ENCODE measurements at places on chromosomes 12 and 14. TPM values are rescaled to one million over a fixed set of nuclear protein-coding genes. Genes with fewer than 3 reads are reported as not detected.

GRCh38 chr12:2183556-2184541 lies 131.1 kb downstream of the CACNA1C start:
- no peak for DNase-seq

GRCh38 chr12:19095756-19096480 lies 33.6 kb upstream of the PLEKHA5 start:
- no peak for DNase-seq

- no peak for DNase-seq
Measured at GRCh38 chr12:25518512-25518911, 34.6 kb downstream of the LMNTD1 start.

GRCh38 chr12:19369691-19370148 lies 69.6 kb upstream of the AEBP2 start:
- no peak for DNase-seq

DNA sequence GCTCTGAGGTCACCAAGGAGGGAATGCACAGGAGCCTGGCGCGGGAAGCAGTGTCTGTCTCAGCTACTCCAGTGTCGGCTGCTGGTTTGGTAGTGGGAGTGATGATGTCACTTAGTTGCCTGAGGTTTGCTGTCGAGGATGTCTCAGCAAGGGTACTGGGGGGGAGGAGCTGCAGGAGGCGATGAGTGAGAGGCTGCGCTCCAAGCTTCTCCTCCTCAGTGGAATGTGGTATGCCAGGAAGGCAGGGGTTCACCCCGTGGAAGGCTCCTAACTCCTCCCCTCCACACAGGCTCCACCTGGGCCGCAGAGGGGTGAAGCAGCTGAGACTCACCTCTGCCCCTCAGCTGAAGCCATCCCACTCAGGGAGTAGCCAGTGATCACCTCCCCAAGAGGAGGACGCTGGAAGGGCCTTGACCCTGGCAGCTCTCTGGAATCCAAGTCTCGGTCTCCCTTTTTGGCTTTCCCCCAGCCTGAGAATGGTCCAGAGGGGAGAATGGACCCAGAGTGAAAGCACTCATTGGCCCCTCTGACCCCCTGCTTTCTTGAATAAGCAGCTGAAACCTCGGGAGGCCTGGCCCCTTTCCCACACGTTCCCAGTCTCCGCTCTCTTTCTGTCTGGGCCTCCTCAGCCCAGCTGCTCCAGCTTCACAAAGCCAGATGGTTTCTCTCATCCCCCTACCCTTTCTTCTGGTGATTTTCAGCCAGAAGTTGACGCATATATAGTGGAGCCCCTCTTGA lies 178.9 kb upstream of the FKBP4 start:
- DNase-seq: no peak

GRCh38 chr12:125888921-125889320 lies 823.7 kb downstream of the AACS start:
- no peak for DNase-seq

DNA sequence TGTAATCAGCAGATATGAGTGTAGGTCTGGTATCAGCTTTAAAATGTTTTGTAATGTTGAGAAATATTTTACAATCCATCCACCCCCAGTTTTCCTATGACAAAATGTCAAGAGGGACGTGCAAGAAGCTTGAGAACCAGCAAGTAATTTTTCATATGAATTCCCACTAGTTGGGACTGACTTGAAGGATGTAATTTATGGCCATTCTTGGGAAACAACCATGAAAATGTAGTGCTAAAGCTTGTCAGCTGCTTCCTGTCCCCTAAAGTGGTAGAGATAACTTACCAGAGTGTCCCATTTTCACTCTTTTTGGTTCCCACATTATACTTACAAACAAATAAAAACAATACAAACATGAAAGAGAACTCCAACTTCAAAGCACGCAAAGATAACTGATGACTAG lies 63.9 kb downstream of the RERG start:
- no peak for DNase-seq

DNA sequence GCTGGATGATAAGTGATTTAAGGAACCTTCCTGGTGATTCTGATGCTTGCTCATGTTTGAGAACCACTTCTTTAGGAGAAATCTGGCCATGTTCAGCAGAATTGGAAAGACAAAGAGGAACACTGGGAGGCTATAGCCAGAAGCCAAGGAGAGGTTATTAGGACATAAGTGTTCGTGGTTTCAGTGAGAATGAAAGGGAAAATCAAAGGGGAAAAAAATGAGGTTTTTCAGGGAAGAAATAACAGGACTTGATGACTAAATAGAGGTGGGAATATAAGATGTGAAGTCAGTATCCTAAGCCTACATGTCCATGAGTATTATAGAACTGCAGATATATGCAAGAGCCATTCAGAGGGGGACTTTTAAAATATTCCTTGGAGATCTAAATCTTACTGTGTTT lies 95.6 kb downstream of the DAAM1 start:
- no peak for DNase-seq

DNA sequence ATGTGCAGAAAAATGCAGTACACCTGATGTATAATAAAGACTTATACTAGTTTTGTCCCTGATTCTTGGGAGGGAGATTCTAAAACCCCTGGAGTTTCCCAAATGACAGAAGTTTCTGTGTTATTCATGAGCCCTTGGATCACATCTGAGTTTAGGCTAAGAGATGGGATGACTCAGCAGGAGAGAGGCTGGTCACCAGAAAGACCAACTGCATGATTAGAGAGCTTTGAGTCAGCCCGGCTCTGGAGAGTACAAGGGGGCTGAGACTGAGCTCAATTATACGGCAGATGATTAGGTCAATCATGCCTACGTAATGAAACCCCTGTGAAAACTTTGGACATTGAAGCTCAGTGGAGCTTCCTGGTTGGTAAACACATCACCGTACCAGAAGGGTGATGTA lies 174.2 kb downstream of the SSPN start:
- no peak for DNase-seq

GRCh38 chr12:46534327-46534840 lies 161.8 kb upstream of the SLC38A2 start:
- DNase-seq: no peak

GRCh38 chr12:3161861-3162260 lies 84.7 kb downstream of the TSPAN9 start:
- DNase-seq: no peak

DNA sequence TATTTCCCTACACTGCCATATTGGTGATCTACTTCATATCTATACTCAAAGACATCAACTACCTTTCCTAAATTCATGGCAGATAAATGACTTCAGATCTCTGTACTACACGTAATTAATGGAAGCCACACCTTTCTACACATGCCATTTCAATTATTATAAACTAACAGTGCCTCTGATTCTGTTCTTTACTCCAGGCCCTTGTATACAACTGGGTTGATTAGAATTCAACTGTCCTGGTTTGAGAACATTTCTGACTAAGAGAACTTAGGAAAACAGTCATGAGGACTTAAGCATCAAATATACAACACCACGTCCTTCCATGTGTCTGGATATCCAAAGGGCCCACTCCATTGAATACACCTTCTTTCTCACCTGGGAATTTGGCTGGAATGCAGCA lies 1.8 kb downstream of the ACIN1 start:
- DNase-seq: no peak

- no peak for DNase-seq
Measured at GRCh38 chr12:57039016-57039798, 10.7 kb downstream of the MYO1A start.

GRCh38 chr14:50110323-50111037 lies 5.9 kb downstream of the VCPKMT start:
- DNase-seq: no peak

- DNase-seq: no peak
Measured at GRCh38 chr12:121614872-121615467, 11.4 kb upstream of the ORAI1 start.

GRCh38 chr12:78035901-78036606 lies 205.4 kb downstream of the NAV3 start:
- DNase-seq: no peak

DNA sequence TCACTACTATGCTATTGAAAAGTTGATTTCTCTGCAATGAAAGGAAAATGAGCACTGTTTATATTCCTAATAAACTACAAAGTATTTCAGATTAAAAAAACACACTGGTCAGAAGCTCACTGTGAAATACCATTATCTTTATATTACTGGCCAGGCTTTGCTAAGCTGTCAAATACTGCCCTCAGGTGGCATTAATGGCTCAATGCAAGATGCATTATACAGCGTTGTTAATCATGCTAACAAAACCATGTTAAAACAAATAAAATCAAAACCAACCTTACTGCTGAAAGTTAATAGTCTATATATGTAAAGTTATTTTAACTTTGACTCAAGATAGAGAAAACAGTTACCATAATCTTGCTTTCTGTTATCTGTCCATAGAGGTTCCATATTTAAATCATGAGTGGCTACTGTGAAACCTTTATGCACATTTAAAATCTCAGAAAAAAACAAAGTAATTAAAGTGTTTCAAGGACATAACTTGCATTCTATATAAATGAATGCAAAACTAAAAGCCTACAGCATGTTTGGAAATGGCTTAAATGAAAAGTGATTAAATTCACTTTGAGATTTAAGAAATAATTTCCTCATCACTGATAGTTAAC lies 121.7 kb downstream of the RALGAPA1 start:
- no peak for DNase-seq

GRCh38 chr14:60865378-60866127 lies 115.3 kb downstream of the TRMT5 start:
- no peak for DNase-seq

DNA sequence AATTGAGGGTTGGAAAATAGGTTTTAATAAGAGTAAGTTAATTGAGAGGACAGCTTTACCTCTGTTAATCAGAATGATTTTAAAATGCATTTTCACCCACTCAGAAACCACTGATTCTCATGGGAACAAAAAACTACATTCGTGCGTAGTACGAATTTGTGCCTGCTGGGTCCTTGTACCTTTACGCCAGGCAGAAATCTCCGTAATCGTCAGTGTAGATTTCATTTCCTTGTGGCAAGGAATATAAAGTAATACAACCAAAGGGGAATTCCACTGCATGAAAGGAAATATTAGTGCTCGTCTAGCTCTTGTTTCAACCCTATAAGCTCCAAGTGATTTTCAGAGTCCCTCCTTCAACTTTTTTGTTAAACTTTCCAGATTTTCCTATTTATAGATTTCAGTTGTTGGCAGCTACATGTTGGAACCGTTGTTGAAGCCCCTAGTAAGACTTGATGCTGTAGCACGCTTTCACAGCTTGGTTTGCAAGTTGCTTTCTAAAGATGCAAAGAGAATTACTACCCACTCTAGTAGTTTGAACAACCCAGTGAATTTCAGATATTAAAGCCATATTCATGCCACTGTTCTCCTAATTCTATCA lies 90.6 kb downstream of the ETV6 start:
- no peak for DNase-seq

GRCh38 chr12:107917912-107918800 lies 143.7 kb downstream of the ASCL4 start:
- DNase-seq: peak; percentile 21

- DNase-seq: no peak
Measured at GRCh38 chr12:117921929-117922777, 46.6 kb downstream of the KSR2 start.

- DNase-seq: no peak
Measured at GRCh38 chr12:71276541-71276940, 118.7 kb upstream of the TSPAN8 start.

DNA sequence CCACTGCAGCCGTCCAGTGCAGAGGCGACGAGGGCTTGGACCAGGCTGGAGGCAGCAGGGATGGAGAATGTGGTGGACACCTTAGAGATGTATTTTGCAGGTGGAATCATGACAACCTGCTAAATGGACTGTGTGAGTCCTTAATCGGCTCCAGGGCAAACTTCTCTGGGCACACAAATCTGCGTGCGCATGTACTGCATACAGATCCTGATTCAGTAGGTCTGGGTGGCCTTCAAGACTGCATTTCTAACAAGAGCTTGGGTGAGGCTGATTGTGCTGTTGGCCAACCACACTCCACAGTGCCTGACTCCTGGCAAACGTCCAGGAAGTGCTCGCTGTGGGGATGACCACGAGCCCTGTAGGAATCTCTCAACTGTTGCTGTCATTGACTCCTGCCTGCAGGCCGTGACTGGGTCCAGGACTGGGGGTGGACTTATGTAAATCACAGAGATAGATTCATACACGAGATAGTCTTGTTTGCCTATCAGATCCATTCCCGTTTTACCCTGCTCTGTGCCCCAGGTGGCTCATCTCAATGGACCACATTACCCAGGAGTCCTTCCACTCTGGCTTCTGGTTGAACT lies 27.2 kb downstream of the JDP2 start:
- DNase-seq: no peak

- DNase-seq: no peak
Measured at GRCh38 chr12:20154052-20154451, 214.3 kb upstream of the PDE3A start.

GRCh38 chr14:22521449-22522239 lies 67.4 kb downstream of the DAD1 start:
- no peak for DNase-seq

DNA sequence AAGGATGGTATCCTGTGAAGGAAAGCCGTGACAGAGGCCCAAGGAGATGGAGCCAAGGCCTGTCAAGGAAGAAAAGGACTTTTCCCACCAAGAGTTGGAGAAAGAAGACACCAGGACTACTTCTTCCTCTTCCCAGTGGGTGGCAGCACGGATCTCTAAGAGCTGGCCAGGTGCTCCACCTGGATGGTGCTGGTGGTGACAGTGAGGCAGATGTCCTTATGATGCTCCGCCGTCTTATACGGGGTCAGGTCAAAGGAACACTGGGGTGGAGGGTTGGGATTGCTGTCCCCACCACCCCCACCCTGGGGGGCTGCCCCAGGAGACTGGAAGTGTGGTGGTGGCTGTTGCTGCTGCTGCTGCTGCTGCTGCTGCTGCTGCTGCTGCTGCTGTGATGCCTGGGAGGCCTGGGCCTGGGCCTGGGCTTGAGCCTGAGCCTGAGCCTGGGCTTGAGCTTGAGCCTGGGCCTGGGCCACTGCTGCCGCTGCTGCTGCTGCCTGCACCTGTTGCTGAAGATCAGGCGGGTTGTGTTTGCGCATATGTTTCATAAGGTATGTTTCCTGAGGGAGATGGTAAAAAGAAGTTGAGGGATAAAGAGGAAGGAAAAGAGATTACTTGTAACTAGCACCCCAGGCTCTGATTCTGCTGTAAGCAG lies 4.8 kb upstream of the ING4 start:
- DNase-seq: no peak

The GPX2 gene
- total RNA-seq: 0.30 TPM

The CLEC2B gene
- not detected for total RNA-seq

The MBD6 gene
- 32.7 TPM for total RNA-seq

The KDM5A gene
- total RNA-seq: 36.9 TPM

The CLEC1B gene
- not detected for total RNA-seq

The TSPAN19 gene
- not detected for total RNA-seq

The ALDH2 gene
- total RNA-seq: 40.4 TPM

The RGS6 gene
- total RNA-seq: 0.63 TPM

The LMO3 gene
- 16.7 TPM for total RNA-seq

The LRRC43 gene
- total RNA-seq: 0.35 TPM

The SNAPC1 gene
- 9.6 TPM for total RNA-seq

The CKAP4 gene
- total RNA-seq: 80.7 TPM

The LRRC10 gene
- not detected for total RNA-seq
